Vagina (tissue), 2 donors: ENCODE measurements at places on chromosomes 12 and 14.
A peak's percentile ranks its signal among the peaks of the same experiment; 100 is the strongest.

DNA sequence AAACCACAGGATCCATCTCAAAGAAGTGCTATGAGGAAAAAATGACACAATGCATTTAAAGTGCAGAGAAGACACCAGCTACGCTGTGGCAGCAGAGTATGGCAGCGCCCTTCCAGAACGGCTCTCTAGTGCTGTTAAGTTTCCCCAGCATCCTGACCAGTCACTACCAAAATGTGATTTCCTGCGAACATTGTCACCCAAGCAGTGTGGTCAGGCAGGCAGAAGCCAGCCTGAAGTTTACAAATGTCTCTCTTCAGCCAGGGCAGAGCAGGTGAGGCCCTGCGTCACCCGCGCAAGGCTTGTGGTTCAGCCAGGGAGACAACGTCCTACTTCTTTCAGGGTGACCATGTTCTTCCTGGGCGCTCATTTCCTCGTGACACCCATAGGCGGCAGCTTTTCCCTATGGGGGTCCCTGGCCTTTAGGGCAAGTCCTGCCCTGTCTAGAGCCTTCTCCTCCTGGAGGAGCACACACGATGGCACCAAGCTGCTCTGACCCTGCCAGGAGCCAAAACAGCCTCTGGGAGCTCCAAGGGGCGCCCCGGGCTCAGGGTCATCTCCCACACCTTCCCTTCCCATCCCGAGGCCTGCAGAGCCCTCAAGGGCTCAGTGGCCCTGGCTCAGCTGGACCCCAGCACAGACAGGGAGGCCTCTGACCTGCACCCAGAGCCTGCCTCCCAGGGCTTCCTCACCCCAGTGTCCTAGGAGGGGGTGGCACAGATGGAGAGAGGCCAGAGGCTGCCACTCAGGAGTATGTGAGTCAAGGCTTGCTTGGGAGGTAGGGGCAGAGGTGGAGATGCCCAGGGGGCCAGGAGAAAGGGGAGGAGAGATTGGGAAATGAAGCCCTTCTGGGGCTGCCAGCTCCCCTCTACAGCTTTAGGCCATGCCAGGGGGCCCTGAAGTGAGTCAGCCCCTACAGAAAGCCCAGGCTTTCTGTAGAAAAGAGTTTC is 41.9 kb downstream of the PSMA6 start:
- no peak for DNase-seq

- no peak for DNase-seq
Observed at GRCh38 chr14:23559010-23559925, 3.2 kb downstream of the THTPA start.

GRCh38 chr14:76227450-76228050 is 75.8 kb downstream of the GPATCH2L start:
- no peak for DNase-seq

- DNase-seq: no peak
Observed at GRCh38 chr12:43099691-43100163, 452.3 kb downstream of the ADAMTS20 start.

DNA sequence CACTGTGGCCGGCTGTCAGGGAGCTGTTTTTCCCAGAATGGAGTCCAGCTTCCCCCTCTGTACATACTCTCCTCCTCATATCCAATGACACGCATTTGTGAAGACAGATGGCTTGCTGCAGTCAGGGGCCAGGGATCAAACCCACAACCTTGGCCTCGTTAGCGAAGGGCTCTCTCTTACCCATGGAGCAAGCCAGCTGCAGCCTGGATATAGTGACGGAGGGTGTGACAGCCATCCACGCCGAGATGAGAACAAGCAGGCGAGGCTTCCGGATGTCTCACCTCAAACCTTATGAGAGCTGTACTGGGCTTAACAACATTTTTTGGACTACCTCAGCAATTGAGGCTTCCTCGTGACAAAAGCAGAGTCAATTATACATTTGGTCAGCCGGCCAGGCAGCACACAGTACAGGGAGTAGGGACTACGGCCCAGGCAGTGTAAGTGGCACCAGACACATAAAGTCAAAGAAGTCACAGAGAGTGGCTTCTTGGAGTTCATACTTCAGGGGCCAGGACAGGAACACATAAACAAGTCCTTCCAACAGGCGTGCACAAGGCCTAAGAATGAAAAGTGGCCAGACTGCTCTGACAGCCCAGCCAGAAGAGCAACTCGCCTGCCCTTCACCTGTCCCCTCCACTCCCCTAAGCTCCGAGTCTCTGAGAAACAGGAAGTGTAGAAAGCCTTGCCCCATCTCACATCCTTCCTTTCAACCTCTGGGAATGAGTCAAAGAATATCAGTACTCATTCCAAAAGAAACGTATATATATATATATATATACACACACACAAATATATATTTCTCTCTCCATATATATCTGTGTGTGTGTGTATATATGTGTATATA is 115.1 kb downstream of the TTC7B start:
- no peak for DNase-seq

GRCh38 chr14:94088516-94088915 is 7.4 kb downstream of the IFI27L1 start:
- DNase-seq: no peak

DNA sequence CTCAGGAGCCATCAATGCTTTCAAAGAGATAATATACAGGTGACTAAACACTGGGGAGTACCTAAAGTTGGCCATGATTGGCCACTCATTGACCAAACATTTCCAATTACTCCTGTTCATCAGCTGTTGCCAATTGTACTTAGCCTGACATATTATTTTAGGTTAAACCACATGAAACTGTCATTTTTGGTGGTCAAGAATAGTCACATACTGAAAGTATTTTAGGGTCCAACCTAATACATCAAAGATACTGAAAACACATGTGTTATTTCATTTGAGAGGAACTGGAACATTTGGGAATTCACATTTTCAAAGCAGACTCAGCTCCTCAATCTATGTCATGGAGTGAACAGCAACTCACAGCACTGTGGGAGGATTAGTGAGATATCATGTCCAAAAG is 63.9 kb upstream of the KCNA5 start:
- DNase-seq: no peak

DNA sequence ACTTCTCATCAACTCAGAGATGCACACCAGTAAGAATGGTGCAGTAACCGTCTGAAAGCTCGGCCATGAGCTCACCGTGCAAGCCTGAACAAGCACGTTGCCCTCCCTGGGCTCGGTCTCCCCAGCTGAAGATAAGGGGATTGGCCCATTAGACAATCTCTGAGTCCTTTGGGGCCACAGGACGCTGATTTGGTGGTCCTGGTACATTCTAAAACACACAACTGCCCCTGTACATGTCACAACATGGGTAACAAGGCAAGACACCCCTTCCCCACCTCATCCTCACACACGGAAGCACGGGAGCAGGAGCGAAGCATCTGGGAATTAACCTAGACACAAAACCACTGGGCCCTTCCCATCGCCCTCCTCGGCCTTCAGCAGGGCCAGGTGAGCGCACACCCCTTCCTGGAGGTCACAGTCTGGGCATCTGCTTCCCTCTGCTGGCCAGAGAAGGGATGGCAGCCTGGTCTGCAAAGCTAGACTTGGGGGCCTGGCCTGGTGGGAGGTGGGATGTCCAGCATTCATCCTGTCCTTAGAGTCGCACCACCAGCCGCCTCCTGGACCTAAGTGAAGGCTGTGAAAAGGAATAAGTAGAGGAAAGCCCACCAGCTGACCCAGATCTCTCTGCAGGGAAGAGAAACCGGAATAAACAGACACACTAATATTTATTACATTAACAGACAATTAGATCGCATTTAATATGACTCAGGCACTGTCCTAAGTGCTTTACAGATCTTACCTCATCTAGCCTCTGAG is 18.9 kb upstream of the SMUG1 start:
- no peak for DNase-seq

DNA sequence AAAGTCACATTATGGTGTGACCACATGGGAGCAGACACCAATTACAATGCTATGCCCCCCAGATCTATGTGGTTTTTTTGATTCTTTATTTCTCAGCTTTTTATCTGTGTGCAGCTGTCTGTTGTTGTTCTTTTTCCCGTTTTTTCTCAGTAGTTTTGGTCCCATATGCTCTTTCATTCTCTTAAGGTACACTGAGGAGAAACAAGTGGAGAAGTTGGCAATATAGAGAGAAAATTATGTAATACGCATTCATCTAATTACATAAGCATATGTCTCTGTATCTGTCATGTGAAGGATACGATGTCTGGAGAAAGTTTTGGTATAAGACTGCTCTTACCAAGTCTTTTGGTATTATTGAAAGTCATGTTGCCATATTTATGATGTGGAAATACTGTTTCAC is 819.0 kb downstream of the NRXN3 start:
- no peak for DNase-seq

- DNase-seq: no peak
Observed at GRCh38 chr12:122859303-122860039, 24.2 kb downstream of the HIP1R start.

DNA sequence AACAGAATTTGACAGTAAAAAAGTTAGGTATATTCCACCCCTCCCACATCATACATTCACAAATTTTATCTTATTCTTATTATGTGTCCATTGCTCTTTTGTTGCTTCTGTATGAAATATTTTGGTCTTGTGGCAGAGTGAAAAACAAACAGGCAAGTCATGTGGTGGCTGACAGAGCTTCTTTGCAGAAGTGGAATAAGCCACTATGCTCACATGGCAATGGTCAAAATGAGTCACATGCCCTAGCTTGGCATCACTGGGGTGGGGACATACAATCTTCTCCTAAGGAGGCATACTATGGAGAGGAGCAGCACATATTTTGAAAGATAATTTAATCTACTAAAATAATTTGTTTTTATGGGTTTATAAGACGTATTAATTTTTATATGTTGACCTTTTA is 27.7 kb upstream of the CMA1 start:
- DNase-seq: no peak

DNA sequence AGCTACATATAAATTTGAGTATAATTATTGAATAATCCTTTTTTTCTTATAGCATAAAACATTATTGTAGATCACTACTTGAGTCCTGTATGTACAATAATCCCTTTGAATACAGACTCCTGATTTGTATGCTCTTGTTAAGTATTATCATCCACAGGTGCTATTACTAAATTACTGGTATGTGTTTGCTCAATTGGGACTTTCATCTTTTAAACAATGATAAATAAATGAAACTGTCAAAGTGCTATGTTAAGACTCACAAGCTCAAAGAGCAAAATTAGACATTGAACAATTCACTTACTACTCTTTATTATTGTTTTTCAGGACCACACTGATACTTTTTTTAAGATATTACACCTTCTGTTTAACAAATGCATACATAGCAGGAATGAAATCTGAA is 17.8 kb downstream of the MIA2 start:
- DNase-seq: no peak

- no peak for DNase-seq
Observed at GRCh38 chr14:69838881-69839416, 40.3 kb upstream of the SMOC1 start.

DNA sequence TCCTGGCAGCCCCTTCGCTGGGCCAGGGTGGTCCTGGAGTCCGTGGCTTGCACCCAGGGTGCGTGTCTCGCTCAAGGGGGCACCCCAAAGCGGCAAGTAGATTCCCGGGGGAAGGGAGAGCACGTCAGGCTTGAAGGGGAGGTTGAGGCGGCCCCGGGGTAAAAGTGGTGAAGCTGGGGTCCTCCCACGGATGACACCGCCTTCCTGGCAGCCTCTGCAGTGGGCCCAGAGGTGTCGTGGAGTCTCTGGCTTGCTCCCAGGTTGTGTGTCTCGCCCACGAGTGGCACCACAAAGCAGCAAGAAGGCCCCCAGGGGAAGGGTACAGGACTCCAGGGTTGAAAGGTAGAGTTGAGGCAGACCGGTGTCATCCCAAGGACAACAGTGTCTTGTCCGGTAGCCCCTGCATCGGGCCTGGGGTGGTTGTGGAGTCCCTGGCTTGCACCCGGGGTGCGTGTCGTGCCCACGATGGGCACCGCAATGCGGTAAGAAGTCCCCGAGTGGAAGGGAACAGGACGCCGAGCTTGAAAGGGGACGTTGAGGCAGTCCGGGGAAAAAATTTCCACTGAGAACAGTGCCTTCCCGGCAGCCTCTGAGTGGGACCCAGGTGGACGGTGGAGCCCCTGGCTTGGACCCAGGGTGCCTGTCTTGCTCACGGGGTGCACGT is 158.0 kb upstream of the ALG10B start:
- DNase-seq: peak; percentile 81

DNA sequence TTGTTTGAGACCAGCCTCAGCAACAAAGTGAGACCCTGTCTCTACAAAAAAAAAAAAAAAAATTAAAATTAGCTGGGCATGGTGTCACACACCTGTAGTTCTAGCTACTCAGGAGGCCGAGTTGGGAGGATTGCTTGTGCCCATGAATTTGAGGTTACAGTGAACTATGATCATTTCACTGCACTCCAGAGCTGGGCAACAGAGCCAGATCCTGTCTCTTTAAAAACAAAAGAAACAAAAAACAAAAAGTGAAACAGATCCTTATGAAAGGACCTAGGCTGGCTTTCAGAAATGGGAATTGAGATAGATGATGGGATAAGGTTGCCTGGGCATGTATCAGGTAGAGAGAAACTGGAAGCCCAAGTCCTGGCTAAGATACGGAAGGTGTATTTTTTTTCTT is 13.9 kb downstream of the ACTR6 start:
- no peak for DNase-seq

DNA sequence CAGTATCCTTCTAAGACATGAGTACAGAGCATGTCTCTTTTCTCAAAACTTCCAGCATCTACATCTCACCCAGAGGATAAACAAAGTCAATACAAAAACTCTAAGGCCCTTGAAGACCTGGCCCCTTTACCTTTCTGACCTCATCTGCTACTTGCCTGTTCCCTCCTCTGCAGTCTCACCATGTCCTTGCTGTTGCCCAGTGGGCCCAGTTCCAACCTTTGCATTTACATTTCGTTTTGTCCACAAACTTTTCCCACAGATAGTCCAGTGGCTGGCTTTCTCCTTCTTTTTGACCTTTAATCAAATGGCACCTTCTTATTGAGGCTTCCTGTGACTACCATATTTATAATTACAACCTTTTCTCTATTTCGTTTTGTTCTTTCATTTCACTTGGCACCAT is 1.6 kb downstream of the IRAK4 start:
- no peak for DNase-seq

- no peak for DNase-seq
Observed at GRCh38 chr12:118148287-118148686, 12.4 kb downstream of the PEBP1 start.

DNA sequence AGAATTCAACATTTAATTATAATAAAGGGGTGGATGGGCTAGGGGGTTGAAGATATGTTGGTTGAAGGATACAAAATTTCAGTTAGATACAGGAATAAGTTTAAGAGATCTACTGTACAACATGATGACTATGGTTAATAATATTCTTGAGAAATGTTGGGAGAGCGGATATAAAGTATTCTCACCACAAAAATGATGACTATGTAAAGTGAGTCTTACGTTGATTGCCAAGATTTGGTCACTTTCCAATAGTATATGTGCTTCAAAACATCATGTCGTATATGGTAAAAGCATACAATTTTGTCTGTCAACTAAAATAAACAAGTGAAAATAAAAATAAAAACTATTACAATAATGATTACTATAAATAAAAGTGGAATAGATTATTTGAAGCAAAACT is 802.0 kb downstream of the C12orf50 start:
- DNase-seq: no peak

DNA sequence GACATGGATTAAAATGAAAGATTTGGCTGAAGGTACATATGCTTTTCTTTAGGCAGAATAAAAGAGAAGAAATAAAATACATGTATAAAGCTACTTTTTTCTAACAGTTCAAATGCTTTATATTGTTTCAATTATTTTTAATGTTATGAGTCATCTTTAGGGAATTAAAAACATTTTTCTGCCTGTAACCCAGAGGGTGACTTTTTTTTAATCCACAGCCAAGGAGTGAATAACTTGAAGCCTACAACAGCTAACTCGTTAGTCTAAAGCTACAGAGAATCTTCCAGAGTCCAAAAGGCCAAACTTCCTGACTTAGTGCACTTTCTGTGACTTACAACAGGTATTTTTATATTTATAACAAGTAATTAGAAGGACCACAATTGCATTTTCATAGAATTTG is 151.6 kb downstream of the SEC23A start:
- no peak for DNase-seq
